ENCODE measurements at places on chromosomes 3 and 15. TPM values are rescaled to one million over a fixed set of nuclear protein-coding genes. Genes with fewer than 3 reads are reported as not detected.

The PIERCE2 gene
- 0.36 TPM for total RNA-seq

The FEZF2 gene
- total RNA-seq, result not detected

The TIGIT gene
- total RNA-seq, result not detected

The GOLGA8T gene
- total RNA-seq, result not detected

The NIT2 gene
- total RNA-seq, result 13.3 TPM

The IMPG2 gene
- 0.18 TPM for total RNA-seq

The TAGLN3 gene
- total RNA-seq, result 3.2 TPM

The POLQ gene
- total RNA-seq, result 5.0 TPM

The CILP gene
- total RNA-seq, result not detected

The CADPS gene
- total RNA-seq, result not detected

The ZDHHC19 gene
- not detected for total RNA-seq

The CISH gene
- 0.90 TPM for total RNA-seq

The PPARG gene
- 21.9 TPM for total RNA-seq

The DNAJA4 gene
- total RNA-seq, result 0.18 TPM

The C3orf70 gene
- 1.8 TPM for total RNA-seq

The TRIM59 gene
- 65.4 TPM for total RNA-seq

The CHST13 gene
- not detected for total RNA-seq

The XCR1 gene
- total RNA-seq, result not detected

The ITIH4 gene
- 0.28 TPM for total RNA-seq

The SLC2A2 gene
- total RNA-seq, result not detected

The KCNMB3 gene
- total RNA-seq, result 0.72 TPM

The RARRES1 gene
- total RNA-seq, result 1.9 TPM

The CD96 gene
- total RNA-seq, result 0.28 TPM

The TRIM71 gene
- total RNA-seq, result not detected

Data from IMR-90 (cell line).